CD8-positive, alpha-beta T cell (primary cell): ENCODE measurements at places on chromosomes 2 and 18.
A peak's percentile ranks its signal among the peaks of the same experiment; 100 is the strongest.

- no peak for DNase-seq
These were observed 6.8 kb upstream of the DSG3 start for GRCh38 chr18:31440787-31441186.

DNA sequence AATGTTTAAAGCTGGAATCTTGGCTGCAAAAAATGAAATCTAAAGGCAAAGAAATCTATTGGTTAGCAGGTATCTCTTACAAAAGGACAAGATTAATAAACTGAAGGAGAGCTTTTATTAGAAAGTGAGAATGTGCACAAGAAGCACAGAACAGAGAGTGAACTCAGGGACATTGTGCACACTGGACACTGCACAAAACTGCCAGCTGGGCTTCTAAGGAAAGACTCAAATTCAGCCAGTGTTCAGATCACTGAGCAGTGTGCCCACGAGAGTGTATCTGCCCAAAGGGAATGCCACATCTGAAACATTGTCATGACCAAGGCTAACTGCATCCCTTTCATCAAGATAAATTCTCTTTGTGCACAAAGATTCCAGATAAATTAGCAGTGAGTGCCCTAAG, 129.7 kb upstream of the KCNH7 start:
- DNase-seq = no peak

DNA sequence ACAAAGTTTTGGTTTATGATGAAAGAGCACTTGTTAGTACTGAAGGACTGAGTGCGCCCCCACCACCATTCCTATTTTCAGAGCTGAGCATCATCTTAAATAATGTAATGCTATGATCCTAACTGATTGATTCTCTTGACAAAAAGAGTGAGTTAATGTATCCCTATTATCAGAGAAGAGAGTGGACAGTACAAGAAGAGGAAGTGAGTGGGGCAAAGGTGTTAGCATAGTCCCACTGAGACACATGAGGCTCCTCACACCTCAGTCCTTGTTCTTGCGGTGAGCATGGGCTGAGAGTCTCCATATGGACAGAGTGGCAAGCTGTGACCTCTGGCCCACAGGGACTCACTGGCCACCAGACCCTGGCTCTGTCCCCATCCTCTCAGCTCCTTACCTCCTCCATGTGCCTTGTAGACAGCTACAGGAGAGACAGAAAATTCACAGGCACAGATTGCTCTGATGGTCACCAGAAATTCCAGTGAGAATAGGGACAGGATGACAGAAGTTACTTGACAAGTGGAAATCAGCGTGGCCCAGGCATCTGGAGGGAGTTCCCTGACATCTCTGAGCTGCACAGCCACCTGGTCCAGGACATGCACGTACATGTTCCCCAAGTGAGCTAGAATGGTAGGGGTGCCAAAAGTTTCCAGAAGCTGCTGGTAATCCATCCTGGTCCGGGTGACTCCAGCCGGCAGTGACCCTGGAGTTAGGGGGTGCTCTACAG, 32.6 kb downstream of the NAPG start:
- no peak for DNase-seq

- DNase-seq = no peak
These were observed 576.3 kb upstream of the CNTNAP5 start for GRCh38 chr2:123448801-123449200.

DNA sequence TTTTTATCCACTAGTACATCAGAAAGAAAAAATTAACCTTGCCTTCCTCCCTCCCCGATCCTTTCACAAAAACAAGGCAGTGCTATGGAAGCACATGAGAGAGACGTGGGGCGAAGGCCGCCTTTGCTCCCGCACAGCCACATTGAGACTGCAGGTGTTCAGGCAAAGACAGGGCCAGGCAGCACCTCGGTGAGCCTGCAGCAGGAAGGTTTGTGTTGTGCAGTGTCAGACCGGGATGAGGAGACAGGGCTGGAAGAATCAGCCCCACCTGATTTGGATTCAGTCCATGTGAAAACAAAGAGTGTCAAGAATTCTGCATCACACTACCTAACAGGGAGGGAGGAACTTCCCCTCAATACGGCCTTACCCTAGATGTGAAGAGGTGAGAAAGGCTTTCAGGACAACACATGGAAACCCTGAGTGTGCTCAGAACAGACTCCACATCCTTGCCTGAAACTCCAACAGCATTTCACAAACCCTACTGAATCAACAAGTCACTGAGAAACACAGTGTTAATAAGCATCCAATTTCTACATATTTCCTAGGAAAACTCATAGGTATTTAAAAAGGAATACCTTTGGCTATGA, 59.6 kb downstream of the HDAC4 start:
- no peak for DNase-seq

DNA sequence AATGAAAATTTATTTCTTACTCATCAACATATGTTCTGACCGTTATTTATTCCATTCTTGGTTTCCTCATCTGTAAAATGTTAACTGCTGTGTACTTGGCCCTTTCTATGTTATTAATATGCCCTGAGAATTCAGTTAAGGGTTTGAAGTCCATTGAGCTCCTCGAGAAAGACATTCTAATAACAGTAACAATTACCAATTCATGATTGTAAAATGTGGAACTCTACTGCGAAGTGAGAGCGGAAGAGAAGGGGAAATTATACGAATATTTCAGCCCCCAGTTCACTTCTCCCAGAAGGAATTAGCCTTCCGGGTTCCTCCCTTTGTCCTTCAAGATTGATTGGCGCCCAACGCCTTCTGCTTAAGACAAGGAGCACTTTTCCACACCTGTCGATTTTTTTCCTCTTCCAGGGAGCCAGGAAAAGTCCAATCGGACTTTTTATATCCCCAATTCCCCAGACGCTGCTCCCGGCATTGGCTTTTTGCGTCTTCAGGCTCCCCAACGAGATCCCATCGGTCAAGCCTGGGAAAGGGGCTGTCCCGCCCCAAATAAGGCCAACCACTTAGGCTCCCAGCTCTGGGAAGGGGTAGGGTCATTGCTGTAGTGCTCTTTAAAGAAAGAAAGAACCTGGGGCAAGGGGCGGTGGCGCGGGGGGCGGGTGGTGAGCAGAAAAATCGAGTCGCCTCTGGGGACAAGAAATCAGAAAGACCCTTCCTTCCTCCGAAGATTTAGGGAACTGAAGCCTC, 1.6 kb downstream of the DSC2 start:
- no peak for DNase-seq

- no peak for DNase-seq
These were observed 53.9 kb upstream of the CYTIP start for GRCh38 chr2:157497638-157498314.

- DNase-seq = no peak
These were observed 432.9 kb downstream of the MTX2 start for GRCh38 chr2:176702131-176702530.

DNA sequence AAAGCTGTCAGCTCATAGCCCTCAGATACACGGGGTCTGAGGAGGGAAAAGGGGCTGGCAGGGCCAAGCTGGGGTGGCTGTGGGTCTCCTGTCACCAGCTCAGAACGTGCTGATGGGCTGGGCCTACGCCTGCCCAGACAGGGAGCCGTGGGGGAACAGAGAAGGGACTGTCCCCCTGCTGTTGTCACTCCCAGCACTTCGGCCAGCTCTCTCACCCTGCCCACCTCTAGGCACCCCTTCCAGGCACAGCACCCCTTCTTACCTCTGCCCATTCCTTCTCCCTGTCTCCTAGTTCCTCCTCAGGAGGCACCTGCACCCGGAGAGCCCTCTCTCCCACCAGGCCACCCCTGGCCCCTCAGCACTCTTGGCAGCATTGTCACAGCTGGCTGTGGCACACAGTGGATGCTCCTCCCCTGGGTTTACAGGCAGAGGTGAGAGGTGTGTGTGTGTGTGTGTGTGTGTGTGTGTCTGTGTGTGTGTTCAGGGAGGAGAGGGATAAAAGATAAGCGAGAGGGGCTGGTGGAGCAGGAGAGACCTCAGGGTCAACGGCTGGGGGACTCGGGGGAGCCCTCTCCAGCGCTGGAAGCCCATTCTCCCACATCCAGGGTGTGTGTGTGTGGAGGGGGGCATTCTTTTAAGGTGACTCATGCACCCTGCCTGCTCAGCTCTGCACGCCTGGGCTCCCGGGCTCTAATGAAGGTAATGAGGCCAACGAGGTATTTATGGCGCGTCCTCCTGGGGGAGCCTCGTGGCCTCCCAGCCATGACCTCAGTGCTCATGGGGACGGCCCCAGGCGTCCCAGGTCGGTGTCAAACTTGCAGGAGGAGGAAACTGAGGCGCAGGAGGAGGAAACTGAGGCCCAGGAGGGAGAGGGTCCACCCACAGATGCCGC, 66.1 kb upstream of the SMAD7 start:
- no peak for DNase-seq

- no peak for DNase-seq
These were observed 134.4 kb downstream of the OSR1 start for GRCh38 chr2:19224011-19224410.

GRCh38 chr18:45349019-45349418, 266.3 kb upstream of the SLC14A2 start:
- no peak for DNase-seq

DNA sequence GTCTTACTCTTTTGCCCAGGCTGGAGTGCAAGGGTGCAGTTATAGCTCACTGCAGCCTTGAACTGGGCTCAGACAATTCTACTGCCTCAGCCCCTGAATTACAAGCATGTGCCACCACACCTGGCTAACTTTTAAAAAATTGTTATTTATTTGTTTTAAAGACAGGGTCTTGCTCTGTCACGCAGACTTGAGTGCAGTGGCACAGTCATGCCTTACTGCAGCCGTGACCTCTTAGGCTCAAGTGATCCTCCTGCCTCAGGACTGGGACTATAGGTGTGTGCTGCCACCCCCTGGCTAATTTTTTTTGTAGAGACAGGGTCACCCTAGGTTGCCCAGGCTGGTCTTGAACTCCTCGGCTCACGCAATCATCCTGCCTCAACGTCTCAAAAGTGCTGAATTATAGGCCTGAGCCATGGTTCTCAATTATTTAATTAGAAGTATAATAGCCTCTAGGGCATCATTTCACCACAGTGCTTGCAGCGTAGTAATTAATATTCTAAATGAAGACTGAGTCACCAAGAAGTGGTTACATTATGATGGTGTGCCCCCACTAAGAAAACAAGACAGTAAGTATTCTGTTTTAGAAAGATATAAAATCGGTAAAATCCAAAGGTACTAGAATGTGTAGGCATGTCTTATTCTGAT, 69.6 kb downstream of the EML4 start:
- DNase-seq = peak; percentile 60

DNA sequence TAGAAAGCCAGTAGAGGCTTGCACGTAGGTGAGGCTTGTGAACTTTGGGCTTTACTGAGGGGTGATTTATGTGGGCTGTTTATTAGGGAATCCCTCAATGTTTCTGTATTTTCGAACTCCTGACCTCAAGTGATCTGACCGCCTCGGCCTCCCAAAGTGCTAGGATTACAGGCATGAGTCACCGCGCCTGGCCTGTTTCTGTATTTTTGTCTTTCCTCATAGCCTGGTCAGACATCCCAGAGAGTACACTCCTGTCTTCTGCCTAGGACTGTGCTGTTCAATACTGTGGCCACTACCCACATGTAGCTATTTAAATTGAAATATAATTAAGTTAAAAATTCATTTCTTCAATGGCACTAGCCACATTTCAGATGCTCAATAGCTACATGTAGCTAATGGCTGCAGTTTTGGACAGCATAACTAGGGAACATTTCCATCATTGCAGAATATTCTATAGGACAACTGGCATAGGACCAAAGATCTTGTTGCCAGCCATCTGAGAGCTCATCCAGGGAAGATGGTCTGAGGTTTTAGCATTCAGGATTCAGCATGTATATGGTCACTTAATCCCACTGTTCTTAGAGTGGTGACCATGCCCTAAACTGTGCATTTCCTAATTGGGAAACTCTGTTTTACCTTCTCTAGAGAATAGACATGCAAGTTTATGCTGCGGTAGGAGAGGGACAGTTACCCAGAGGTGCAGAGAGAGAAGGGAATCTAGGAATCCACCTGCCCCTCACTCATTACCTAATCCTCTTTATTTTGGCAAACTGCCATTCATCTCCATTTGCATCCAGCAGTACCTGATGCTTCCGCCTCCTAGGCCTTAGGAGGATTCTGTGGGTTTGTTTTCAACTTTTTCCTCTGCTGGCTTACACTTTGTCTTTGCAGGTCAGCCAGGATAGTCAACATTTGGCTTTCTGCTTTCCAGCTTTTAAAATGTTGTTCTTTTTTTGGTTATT, 64.4 kb downstream of the LCLAT1 start:
- DNase-seq = no peak

GRCh38 chr18:28063271-28063761, 113.6 kb downstream of the CDH2 start:
- no peak for DNase-seq

DNA sequence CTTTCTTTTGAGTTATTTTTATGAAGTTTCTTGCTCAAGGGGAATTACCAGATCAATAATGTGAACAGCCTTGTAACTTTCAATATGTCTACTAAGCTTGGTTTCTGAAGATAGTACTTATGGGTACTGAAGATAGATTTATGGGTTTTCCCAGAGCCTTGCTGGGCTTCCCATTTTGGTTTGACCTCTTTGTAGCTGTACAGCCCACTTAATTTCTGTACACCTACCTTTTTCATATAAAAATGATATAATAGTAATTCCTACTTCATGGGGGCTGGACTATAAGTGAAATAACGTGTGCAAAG, 22.2 kb downstream of the IL1R2 start:
- no peak for DNase-seq

GRCh38 chr18:12911025-12911928, 27.2 kb upstream of the PTPN2 start:
- DNase-seq = peak; percentile 40

DNA sequence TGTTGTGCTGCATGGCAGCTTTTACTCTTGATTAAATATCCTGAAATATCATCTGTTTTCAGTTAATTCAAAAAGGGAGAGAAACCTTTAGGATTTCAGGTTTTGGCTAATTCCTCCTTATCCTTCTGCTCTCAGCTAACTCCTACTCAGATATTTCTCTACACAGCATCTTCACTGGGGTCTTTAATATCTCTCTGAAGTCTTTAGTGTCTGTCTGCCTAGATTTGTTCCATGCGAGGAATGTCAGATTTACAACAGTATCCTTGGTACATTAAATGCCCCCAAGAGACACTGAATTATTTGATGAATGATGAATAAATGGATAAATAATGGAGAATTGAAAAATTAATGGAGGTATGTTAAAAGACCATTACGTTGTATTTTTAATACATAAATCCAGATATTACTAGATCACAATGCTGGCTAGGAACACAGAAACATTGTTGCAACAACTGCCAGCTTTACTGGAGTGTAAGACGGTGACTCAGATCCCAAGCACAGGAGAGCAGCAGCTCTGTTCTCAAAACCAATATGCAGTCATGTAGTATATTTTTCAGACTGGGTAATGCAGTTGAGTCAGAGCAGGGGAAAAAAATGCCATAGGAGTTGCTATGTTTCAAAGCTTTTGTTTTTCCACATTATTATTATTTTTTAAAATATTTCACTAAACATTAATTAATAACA, 388.0 kb upstream of the SYT4 start:
- no peak for DNase-seq

GRCh38 chr2:211722928-211723327, 815.7 kb downstream of the ERBB4 start:
- DNase-seq = no peak

- DNase-seq = no peak
These were observed 21.1 kb downstream of the HDAC4 start for GRCh38 chr2:239379641-239380170.

- DNase-seq = no peak
These were observed 6.3 kb downstream of the SNORC start for GRCh38 chr2:232876161-232876977.

- DNase-seq = no peak
These were observed 55.6 kb downstream of the CCDC85A start for GRCh38 chr2:56239437-56239836.
